ENCODE measurements at places on chromosomes 6 and 20. TPM values are rescaled to one million over a fixed set of nuclear protein-coding genes. Genes with fewer than 3 reads are reported as not detected.

DNA sequence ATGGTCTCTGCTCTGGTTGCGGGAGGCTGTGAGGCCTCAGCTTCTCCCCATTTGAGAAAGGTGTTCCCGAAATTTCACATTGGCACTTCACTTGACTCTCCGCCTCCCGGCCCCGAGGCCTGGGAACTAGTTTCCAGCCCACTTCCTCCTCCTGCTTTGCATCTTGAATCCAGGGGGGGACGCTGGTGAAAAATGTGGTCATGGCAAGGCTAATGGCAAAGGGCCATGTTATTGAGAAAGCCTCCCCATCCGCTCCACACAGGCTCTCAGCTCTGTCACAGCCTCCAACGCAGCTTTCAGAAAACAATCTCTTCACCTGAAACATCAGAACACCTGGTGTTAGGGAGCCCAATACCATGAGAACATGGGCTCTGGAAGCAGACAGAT, 5.6 kb downstream of the PLAGL2 start:
- no peak for DNase-seq

Gene CALHM4
- not detected for polyA plus RNA-seq

DNA sequence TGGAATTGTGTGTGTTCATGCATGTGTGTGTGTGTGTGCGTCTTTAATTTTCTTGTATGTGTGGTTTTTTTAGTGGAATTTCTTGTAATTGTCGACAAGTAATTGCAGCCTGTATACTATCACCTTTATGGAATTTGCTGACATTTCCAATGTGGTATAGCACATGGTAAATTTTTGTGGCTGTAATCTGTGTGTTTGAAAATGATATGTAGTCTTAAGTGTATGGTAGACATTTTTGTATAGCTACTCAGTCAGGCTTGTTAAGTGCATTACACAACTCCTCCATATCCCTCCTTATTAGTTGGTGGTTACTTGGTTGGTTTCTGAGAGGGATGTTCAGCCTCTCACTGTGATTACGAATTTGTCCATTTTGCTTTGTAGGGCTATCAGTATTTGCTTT, 384.5 kb upstream of the HSF2 start:
- DNase-seq: no peak

Gene FAM110A
- polyA plus RNA-seq: 15.6 TPM

- no peak for DNase-seq
Measured at GRCh38 chr6:21186479-21187055, 407.0 kb upstream of the SOX4 start.

GRCh38 chr20:14518648-14519047, 181.2 kb upstream of the FLRT3 start:
- DNase-seq: no peak

Gene ABCC10
- polyA plus RNA-seq: 39.5 TPM

Measured in B cell (primary cell).